ENCODE measurements at places on chromosomes 2 and 18. TPM values are rescaled to one million over a fixed set of nuclear protein-coding genes. Genes with fewer than 3 reads are reported as not detected.

GRCh38 chr2:180196419-180196977 is 189.4 kb upstream of the CWC22 start:
- no peak for DNase-seq

Gene DOCK10
- total RNA-seq: 22.7 TPM

GRCh38 chr18:54690198-54690597 is 99.2 kb downstream of the DYNAP start:
- DNase-seq: no peak

- DNase-seq: no peak
Measured at GRCh38 chr18:39751161-39751560, 2185.6 kb upstream of the CELF4 start.

Gene QPCT
- total RNA-seq: 20.7 TPM

Gene ASB18
- not detected for total RNA-seq

Gene DHRS9
- total RNA-seq: 2.0 TPM

- DNase-seq: peak; percentile 55
Measured at GRCh38 chr2:85400541-85401463, 9.4 kb downstream of the CAPG start.

Gene ANKRD30BL
- not detected for total RNA-seq

GRCh38 chr2:190409616-190410015 is 1.5 kb downstream of the MFSD6 start:
- DNase-seq: no peak

Gene RTN4
- 395 TPM for total RNA-seq

DNA sequence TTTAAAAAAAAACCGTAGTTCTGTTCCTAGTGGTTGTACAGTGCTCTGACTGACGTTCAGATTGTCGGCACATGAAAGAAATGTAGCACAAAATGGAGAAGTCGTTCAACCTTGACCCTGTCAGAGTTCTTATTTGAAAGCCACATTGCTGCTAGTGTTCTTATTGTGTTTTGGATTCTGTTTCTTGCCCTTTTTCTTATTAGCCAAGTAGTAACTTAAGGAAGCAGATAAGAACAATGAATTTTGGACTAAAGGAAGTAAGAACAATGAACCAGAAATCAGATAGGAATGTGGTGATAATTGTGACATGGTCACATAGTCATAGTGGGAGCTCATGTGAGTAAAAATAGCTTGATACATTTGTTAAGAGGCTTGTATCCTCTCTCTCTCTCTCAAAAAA is 45.9 kb downstream of the RPIA start:
- DNase-seq: no peak

DNA sequence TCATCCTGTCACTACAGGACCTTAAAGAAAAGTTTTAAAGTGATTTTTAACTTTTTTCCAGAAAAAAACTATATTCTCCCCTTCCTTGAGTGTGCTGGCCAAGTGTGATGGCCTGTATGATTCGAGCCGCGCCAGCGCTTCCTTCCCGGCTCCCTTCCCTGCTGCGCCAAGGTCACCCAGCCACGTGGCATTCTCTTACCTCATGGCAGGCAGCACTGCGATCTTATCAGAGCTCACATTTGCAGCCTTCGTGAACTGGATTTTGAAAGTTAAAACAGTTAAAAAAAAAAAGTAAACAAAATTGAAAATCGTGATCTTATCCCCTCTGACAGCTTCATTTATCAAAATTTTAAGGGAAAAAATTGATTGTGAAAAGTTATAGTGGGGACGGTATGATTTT is 279.8 kb downstream of the PTGR3 start:
- no peak for DNase-seq

Gene LYG1
- 0.89 TPM for total RNA-seq

- no peak for DNase-seq
Measured at GRCh38 chr18:7301094-7301493, 70.2 kb downstream of the LRRC30 start.

DNA sequence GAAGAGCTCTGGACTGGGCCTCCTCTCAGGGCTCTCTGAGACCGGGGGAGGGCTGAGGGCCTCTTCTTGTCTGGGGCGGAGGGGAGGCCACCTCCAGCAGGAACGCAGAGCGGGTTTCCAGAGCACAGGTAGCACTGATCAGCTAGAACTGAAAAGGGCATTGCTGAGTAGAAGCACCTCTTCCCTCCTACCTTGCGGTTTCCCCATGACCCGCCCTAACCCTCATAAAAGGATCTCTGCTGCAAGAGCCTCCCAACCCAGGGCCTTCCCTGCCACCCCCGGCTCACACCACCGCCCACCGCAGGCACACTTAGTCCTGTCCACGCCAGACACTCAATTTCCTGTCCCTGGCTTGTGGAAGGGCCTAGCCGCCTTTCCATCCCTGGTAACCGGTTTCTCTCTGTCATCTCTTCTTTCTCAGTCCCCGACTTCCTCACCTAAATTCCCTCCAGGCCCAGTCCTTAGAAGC is 966 bp downstream of the ADCY3 start:
- no peak for DNase-seq

Gene POTEC
- total RNA-seq: not detected

Gene FEV
- total RNA-seq: not detected

GRCh38 chr2:46925474-46926351 is 10.1 kb upstream of the MCFD2 start:
- no peak for DNase-seq

DNA sequence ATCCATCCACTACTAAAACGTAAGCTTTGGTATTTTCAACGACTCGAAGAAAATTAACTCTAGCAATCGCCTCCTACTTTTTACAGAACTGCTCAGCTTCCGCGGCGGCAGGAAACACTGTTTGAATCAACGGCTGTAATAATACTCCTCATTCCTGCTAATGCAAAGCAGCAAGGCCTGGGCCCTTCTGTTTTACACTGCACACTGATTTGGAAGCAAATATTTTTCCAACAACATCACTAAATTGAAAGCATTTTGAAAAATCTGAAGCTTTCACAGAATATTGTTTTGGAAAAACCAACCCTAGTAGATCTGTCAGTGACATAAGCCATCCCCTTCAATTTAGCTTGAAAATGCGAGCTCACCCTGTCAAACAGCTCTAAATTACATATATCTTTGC is 261.2 kb downstream of the TXNL1 start:
- DNase-seq: no peak

DNA sequence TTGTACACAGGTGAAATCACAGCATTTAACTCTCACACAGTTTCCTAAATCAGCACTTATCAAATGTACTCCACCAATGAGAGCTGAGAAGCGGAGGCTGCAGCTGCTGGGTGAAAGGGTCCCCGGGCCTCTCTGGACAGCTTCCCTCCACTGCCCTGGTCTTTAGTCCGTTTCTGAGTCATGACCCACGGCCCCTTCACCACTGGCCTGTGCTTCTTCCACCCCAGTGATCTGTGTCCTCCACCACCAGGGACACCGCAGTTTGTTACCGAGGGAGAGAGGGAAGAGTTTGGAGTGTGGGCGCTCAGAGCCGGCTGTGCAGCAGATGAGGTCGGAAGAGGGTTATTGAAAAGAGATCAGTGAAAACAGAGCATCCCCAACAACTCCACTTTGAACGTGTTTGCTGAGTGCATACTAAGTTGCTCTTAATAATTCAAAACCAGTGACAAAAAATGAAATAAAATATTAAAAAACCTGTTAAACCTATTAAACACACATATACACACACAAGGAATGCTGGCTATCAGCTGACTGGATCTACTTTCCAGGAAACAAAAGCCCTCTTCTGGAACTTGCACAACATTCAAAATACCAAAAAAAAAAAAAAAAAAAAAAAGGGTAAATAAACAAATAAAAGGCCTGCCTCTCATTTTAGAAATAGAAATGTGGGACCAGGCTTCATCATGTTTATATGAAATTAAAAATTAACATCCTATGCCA is 54.1 kb downstream of the PXDN start:
- no peak for DNase-seq

GRCh38 chr2:131077966-131078365 is 15.3 kb downstream of the FAM168B start:
- no peak for DNase-seq

DNA sequence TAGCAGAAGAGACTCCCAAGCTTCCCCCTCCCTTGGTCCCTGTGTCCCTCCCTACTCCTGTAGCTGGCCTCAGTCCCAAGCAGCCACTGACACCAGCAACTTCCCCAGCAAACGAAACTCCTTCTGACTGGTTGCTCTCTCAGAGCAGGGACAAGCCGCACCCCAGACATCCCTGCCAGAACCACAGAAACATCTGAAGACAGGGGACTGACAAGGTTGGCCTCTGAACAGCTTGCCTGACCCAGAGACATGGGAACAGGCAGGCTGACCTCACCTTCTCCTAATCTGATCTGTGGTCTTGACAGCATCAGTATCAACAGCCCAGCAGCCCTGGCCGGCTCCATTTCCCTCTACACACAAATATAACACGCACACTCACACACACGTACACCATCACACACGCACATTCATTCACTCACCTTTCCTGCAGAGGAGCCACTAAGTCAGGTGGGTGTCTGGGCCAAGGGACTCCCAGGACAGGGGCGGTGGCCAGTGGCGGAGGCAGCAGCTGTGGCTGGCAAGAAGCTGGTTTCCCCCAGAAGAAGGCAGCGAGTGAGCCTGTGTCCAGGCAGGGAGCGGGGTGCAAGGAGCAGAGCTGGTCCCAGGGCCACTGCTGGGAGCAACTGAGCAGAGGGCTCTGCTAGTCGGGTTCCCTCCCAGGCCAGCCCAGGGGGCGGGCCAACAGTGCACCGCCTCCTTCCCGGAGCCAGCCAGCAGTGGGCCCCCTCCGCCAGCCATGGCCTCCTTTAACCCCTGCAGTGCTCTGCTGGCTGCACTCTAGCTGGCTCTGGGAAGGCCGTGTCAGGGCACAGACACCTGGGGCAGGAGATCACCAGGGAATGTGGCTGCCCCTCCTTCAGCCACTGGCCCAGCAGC is 59.1 kb downstream of the TNS1 start:
- no peak for DNase-seq

DNA sequence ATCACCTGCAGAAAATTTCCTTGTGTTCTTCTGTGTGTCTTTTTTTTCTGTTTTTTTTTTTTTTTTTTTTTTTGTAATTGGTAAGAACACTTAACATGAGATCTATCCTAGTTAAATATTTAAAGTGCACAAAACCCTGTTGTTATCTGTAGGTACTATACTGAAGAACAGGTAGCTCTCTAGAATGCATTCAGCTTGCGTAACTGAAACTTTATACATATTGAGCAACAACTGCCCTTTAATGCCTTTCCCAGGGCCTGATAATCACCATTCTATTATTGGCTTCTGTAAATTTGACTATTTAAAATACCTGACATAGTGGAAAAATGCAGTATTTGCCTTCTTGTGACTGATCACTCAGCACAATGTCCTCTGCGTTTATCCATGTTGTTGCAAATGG is 701.8 kb downstream of the SUCLG1 start:
- no peak for DNase-seq

- no peak for DNase-seq
Measured at GRCh38 chr2:235946590-235946989, 221.6 kb downstream of the GBX2 start.

DNA sequence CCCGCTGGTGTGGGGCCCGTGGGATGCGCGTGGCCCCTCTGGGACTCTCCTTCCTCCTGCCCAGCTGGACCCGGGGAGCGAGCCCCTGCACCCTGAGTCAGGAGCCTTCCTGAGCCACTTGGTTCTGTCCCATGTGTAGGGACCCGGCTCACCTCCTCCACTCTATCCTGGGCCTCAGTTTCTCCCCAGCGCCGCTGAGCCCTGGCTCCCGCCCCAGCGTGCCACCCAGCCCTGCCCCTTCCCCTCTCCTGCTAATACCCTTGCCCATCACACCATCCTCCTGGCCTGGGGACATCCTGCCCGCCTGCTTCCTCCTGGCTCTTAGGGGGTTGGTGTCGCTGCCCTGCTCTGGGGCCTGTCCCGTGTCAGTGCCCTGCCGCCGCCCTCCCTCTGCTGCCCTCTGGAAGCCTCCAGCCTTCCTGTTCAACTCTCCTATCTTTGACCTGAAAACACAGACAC is 24.8 kb downstream of the GPC1 start:
- peak; percentile 76 for DNase-seq

DNA sequence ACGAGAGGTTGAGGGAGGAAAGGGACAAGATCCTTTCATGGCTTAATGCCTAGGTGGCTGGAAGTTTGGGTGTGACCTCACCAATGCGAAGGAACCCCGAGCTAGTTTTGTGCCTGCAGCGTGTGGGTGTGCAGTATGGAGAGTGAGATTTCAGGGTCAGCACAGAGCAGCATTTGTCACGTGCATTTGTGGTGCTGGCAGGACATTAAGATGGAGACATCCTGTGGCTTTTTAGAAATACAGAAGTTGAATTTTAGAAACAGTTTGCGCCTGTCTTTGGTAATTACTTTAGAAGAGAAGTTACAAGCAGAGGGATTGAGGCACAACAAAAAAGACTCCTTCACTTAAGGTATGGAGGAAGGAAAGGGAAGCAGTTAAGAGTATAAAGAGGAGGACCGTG is 258.2 kb upstream of the THUMPD2 start:
- DNase-seq: no peak

GRCh38 chr18:11807233-11807632 is 44.0 kb upstream of the CHMP1B start:
- no peak for DNase-seq

- no peak for DNase-seq
Measured at GRCh38 chr2:38997781-38998180, 108.1 kb downstream of the ARHGEF33 start.

DNA sequence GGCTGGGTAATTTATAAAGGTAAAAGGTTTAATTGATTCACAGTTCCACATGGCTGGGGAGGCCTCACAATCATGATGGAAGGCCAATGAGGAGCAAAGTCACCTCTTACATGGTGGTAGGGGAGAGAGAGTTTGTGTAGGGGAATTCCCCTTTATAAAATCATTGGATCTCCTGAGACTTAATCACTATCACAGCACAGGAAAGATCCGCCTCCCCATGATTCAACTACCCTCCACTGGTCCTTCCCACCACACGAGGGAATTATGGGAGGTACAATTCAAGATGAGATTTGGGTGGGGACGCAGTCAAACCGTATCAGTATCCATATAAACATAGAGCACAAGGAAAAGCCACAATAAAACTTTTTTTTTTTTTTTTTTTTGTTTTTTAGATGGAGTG is 172.6 kb upstream of the PIEZO2 start:
- DNase-seq: no peak

GRCh38 chr18:4391859-4392258 is 63.2 kb downstream of the DLGAP1 start:
- DNase-seq: no peak

DNA sequence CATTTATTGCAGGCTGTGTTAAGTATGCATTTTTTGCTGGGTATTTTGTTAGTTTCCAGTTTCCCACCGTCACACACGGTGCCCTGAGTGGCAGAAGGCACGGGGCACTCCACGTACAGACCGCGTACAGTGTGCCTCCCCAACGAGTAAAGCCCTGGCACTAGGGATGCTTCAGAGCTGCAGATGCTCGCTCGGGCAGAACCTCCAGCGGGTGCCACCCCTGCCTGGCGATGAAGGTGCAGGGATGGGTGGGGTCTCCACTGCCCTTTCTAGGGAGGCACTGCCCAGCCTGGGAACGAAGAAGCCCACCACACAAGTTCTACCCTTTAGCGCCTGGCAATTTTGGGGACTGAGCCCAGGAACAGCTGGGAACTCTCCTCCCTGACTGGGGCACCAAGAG is 4.1 kb downstream of the GREB1 start:
- no peak for DNase-seq

DNA sequence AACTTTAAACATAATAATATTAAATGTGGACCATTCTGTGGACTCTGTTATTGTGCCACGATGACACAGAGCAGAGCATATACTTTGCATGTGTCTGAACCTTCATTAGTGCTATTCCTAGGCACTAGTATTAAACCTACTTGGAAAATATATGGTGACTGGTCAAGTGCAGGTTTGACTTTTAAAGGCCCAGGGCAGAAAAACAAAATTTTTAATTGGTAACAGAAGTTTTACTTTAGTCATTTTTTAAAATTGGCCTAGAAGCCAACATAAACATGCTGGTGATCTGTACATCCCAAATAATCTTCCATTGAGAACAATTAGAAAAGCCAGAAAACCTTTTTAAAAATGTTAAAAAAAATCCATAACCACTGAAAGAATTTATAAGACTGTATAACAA is 16.6 kb downstream of the LDAH start:
- DNase-seq: no peak

All from suprapubic skin (tissue), 4 donors.